RPMI7951 (cell line): ENCODE measurements at places on chromosomes 3 and 15. TPM values are rescaled to one million over a fixed set of nuclear protein-coding genes. Genes with fewer than 3 reads are reported as not detected.
A peak's percentile ranks its signal among the peaks of the same experiment; 100 is the strongest.

GRCh38 chr15:76932135-76932966 lies 802 bp downstream of the RCN2 start:
- peak; percentile 17 for DNase-seq

GRCh38 chr3:20561166-20561565 lies 375.2 kb upstream of the SGO1 start:
- DNase-seq, result peak; percentile 75

- no peak for DNase-seq
These were observed 30.2 kb downstream of the DAG1 start for GRCh38 chr3:49500205-49500731.

GRCh38 chr3:43013743-43014155 lies 34.6 kb downstream of the GASK1A start:
- DNase-seq, result no peak

DNA sequence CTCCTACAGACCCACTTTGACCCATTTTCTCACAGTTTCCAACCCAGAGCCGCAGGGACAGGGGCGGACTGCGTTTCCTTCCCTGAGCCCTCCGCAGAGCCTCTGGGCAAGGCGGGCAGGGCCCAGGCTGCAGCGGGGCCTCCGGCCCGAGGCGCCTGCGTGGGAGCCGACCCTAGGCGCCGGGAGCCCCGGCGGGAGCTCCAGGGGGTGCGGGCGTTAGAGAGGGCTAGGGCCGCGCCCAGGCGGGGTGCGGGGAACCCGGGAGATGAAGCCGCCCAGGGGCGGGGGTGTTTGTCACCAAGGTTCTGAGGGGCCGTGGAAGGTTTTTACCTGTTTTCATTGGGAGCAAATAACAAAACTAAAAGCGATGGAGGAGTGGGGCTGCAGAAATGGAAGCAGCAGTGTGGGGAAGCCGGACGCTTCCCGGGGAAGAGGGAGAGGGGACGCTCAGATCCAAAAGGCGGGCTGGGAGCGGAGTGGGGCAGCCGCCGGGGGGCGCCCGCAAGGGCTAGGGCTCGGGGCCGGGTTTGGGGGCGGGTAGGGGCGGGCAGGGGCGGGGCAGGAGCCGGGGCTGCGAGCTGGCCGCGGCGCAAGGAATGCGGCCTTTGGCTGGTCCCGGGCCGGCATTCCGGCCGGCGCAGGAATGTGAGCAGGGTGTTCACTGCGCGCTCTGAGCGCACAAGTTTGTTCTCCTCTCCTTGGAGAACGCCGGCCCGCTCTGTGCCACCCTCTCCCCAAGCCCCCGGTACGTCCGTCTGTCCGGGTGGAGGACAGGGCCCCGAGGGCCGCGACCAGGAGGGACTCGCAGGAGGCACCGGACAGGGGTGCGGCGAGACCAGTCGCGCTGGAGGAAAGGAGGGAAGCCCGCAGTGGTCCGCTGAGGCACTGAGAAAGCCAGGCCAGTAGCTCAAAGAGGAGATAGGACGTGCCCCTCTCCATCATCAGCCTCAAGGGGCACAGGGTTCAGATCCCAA lies 61.1 kb downstream of the AMOTL2 start:
- DNase-seq, result peak; percentile 72

The COL6A5 gene
- not detected in 2 replicates for total RNA-seq

DNA sequence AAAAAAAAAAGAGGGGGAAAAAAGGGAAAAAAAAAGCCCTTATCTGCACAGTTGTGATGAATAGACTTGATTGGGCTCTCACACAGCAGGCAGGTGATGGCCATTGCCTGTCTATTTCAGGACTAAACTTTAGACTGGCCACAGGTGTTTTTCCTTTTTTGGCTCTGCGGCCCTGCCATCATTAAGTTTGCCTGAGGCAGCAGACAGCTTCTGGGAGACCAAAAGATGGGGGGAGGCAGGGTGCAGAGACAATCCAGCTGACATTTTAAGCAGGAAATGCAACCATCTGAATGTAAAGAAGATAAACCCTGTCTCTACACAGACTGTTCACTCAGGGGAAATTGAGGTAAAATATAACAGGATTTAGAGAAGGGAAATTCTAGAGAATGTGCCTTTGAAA lies 295.0 kb upstream of the KCNH8 start:
- DNase-seq, result no peak

DNA sequence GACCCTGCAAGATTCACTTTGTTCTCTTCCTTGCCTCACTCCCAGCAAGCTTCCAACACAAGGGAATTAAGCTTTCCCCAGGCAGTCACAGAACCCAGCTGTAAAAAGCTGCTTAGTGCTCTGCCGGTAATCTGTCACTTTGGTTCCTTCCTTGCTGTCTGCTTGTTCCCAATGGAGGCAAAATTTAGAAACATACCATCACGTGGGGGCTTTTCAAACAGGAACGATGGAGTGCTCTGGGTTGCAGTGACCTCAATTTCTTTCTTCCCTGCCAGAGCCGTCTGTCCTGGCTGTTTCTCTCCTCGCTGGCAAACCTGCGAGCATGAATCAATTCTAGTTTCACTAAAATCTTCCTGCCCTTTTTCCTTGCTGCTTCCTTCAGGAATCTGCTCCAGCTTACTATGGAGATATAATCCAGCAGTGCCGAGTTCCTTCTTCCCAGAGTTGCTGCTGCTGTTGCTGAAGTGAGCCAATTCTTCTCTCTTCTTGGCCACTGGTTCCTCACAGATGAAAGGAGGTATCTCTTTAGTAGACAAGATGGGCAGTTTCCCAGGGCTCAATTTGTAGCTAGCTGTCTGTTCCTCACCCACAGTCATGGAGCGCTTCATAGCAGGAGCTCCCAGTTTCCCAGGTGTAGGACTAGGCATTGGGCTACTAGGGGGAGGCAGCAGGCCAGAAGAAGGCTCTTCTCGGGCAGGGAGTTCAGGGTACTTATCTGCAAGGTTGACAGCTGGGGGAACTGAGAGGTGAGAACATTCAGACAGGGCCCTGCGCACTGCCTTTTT lies 88.1 kb downstream of the DHX30 start:
- no peak for DNase-seq

- DNase-seq, result no peak
These were observed 21.8 kb downstream of the LARP6 start for GRCh38 chr15:70832176-70832575.

DNA sequence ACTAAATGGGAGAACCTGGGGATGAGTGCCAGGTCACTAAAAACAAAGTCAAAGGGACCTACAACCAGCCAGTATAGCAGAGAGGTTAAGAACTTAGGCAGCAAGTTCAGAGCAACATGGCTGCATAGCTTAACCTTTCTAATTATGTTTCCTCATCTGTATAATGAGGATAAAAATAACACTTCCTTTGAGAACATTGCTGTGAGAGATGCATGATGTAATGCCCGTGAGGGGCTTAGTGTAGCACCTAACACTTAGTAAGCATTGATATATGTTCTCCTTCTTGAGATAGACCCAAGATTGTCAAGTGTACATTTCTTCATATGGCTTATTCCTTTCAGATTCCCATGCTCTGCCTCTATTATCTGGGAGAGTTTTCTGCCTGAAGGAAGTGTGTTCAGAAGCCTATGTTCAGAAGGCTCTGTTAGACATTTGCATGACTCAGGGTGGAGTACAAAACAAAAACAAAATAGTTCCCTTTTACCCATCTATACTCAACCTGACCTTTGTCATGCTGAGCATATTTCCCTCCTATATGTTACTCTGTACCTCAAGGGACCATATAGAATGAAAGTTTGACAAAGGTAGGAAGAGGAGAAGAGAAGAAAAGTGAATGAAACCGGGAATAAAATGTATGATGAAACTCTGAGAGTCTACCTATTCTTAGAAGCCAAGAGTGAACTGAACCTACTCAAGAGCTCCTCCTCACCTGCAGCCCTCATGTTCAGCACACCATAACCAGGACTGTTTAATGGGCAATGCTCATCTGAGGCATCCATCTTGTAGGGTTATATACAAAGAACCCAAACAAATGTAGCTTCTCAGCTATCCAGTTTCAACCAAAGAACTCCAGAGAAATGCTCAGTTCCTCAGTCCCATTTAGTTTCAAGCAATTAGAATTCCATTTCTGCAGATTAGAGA lies 70.7 kb upstream of the KCNMB2 start:
- DNase-seq, result no peak

DNA sequence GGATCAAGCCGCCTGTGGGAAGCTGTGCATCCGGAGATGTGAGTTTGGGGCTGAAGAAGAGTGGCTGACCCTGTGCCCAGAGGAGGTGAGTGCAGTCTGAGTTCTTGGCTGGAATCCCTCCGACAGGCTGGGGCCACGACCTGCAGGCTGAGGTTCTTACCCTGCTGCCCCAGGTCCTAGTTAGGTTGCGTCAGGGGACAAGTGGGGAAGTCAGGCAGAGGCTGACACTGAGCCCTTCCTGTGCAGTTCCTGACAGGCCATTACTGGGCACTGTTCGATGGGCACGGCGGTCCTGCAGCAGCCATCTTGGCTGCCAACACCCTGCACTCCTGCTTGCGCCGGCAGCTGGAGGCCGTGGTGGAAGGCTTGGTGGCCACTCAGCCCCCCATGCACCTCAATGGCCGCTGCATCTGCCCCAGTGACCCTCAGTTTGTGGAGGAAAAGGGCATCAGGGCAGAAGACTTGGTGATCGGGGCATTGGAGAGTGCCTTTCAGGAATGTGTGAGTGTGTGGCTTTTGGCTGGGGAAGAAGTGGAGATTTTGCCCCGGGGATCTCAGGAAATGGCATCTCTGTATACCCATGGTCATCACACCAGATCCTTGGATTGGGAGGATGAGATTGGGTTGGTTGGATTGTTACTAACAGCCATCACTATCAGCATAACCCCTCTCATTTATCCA lies 1.3 kb downstream of the PPM1M start:
- no peak for DNase-seq

GRCh38 chr3:115099986-115100571 lies 47.0 kb downstream of the ZBTB20 start:
- DNase-seq, result peak; percentile 76

DNA sequence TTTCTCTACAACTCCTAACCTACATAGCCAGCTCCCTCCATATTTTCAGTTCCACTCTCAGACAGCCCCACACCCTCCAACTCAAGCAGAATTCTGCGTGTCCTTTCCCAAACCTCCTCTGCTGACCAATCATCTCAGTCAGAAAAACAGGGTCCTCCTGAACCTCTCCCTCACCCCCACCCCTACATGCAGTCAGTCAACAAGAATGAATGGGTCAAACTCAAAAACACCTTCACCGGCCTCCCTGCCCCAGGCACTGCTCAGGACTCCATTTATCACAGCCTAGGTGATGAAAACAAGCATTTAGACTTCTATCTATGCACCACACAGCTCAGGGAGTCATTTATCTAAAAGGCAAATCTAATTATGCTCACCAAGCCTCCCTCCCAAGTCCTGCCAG lies 32.4 kb downstream of the MYL3 start:
- no peak for DNase-seq

DNA sequence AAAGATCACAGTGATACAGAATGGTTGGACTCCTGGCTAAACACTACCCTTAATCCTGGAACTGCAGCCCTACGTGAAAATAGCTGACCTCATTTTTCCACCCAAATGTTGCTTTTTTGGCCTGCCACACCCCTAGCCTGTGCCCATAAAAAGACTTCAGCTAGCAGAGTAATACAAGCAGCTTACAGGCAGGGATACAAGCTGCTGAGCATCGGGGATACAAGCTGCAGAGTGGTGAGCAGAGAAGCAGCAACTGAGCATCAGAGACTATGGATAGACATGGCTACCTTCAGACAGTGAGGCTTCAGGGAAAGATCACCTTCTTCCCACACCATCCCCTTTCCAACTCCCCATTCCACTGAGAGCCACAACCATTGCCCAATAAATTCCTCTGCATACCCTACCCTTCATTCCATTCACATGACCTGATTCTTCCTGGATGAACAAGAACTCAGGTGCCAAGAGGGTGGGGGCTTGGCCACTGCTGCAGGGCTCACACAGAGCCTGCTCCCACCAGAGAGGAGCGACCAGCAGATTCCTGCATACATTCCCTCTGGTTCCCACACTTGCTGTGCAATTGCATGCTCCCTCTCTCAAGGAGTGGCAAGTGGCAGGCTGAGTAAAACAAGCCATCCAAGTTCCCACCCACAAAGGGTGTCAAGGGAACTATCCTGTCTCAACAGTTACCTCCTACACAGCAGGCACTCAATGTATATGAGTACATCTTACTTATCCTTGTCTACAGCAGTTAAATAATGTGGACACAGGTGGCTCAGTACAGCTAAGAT lies 217.5 kb downstream of the ALCAM start:
- no peak for DNase-seq

The LRRN1 gene
- total RNA-seq, result not detected in 2 replicates

DNA sequence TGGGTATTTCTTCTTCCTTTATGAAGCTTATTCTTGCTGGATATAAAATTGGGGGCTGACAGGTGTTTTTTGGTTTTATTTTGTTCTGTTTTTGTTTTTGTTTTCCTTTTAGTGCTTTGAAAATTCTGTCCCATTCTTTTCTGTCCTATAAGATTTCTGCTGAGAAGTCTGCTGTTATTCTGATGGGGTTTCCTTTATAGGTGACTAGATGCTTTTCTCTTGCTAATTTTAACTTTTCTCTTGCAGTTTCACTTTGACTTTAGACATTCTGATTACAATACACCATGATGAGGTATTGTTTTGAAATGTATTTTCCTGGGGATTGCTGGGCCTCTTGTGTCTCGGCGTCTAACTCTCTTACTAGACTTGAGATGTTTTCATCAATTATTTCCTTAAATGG lies 22.8 kb downstream of the TTC14 start:
- no peak for DNase-seq

DNA sequence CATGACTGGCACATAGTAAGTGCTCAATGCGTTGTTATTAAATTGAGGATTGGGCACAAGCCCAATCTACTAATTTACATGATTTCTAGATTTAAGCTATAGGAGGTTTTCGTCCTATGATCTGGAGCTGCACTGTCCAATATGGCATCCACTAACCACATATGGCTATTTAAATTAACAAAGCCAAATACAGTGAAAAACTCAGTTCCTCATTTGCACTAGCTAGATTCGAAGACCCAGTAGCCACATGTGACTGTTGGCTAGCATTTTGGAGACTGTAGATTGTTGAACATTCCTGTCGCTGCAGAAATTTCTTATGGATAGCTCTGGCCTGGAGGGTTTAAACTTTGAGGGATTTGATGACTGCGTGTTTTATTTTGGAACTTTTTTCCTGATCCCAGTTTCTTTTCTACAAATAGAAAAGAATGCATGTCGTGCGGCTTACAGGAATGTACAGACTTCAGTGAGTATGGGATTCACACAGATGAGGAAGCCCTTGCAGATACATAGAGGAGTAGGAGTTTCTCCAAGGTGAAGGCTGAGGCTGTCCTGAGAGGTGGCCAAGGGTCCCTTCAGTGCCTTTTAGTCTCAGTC lies 82.8 kb downstream of the SLCO3A1 start:
- DNase-seq, result peak; percentile 61

GRCh38 chr3:164507886-164508285 lies 570.4 kb downstream of the SI start:
- no peak for DNase-seq

GRCh38 chr3:124078953-124079911 lies 87.3 kb upstream of the ROPN1 start:
- peak; percentile 44 for DNase-seq

The P2RY14 gene
- not detected in 2 replicates for total RNA-seq

The GOLGA8O gene
- 0.10 TPM in 1 of 2 replicates, not detected in the other for total RNA-seq

- no peak for DNase-seq
These were observed 48.2 kb downstream of the ANXA2 start for GRCh38 chr15:60349589-60349988.
